ENCODE measurements at places on chromosomes 11 and 22.

GRCh38 chr11:72430741-72431570 lies 3.4 kb downstream of the CLPB start:
- DNase-seq = peak; percentile 24

DNA sequence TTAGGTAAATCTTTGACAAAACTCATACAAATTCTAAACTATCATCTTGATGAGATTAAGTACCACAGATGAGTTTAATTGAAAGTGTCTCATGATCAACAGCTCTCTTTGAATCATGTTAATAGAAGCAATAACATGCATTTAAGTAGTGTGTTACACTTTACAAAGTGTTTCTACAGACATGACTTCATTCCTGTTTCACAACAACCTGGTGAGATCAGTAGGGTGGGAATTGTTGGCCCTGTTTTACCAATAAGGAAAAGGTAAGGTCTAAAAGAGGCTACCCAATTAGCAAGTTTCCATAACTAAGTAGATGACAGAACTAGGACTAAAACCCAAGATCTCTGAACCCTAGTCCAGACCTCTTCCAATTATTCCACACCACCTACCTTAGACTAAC lies 12.7 kb upstream of the PRSS23 start:
- no peak for DNase-seq

GRCh38 chr11:2212411-2213251 lies 41.0 kb upstream of the TH start:
- DNase-seq = no peak

DNA sequence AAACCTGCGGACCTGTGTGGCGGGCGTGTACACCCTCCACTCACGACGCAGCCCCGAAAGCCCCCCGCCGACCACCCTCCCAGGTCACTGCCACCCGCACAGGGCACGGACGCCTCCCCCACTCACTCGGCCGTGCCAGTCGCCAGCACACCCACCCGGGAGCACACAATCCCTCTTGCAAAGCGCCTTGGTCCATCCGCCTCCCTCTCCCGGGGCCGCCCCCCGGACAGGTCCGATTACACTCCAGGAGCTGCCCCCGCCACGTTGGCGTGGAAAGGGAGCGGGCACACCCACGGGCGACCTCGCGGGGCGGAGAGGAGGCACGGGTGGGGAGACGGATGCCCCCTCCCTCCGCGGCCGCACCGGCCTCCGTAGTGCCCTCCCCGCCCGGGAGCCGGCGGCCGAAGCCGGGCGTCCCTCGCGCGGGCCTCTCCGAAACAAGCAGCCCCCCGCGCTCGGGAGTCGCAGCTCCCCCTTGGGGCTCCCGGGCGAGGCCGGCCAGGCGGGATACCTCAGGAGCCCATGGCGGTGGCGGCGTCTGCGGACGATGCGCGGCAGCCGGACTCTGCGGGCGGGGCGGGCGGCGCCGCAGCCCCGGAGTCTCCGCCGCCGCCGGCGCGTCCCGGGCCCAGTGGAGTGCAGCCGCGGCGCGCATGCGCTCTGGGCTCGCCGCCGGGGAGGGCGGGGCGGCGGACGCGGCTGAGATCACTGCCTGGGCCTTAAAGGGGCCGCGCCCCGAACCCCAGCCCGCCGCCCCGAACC lies at the start of gene TMEM184B:
Gene TMEM184B, minus strand, starts transcription at position 638 of the 762 bp plus-strand sequence. CDS start 25,049 bp downstream, outside the sequence.
- DNase-seq = peak; percentile 66

Measured in stimulated activated CD4-positive, alpha-beta T cell treated with anti-CD3 and anti-CD28 coated beads, Interleukin-4, amount 100 ng/mL, for 48 hours (primary cell).